CD4-positive, alpha-beta T cell treated with Interleukin-4 for 1 hour (primary cell): ENCODE measurements at places on chromosomes 11 and 22.

- no peak for DNase-seq
These were observed 20.2 kb upstream of the CCND1 start for GRCh38 chr11:69620683-69621290.

GRCh38 chr11:17801166-17801565 lies 66.6 kb downstream of the KCNC1 start:
- DNase-seq = no peak

- no peak for DNase-seq
These were observed 25.9 kb upstream of the HTATIP2 start for GRCh38 chr11:20337526-20338154.

DNA sequence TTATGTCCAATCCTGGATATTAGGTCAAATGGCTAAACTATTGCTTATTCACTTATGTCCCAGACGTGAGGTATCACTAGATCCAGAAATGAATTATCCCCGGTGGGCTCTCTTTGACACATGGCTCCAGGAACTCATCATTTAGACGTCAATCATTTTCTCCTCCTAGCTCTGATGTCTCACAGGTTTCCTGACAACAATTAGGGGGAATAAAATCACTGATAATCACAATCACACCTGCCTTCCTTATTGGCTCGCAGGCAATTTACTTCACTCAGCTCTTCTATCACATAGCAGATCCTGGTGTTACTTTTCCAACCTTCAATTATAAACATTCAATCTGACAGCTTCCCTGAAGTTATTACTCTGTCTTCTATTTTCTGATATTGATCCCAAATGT lies 634.0 kb upstream of the TENM4 start:
- no peak for DNase-seq

GRCh38 chr11:65403607-65404121 lies 17.2 kb downstream of the FRMD8 start:
- peak; percentile 63 for DNase-seq
